ENCODE measurements at places on chromosomes 7 and 10.

DNA sequence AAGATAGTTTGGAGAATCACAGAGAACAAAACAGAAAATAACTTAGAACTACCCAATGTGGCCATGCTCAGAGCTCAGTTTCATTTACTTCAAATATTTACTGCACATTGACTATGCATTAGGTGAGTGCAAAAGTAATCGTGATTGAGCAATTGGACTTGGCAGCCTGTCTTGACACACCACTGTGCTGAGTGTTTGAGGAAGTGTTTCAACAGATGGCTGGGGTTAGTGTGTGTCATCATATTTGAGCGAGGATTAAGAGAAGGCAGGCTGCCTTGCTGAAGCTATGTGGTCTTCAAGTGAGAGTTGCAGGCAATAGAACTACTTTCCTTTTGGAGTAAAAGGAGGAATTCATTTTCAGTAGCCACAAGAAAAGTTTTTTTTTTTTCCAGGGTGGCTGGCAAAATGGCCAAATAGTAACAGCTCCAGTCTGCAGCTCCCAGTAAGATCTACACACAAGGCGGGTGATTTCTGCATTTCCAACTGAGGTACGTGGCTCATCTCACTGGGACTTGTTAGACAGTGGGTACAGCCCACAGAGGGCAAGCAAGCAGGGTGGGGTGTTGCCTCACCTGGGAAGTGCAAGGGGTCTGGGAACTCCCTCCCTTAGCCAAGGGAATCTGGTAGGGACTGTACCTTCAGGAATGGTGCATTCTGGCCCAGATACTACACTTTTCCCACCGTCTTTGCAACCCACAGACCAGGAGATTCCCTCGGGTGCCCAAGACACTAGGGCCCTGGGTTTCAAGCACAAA lies 37.6 kb downstream of the AKR1C4 start:
- peak; percentile 70 for DNase-seq

DNA sequence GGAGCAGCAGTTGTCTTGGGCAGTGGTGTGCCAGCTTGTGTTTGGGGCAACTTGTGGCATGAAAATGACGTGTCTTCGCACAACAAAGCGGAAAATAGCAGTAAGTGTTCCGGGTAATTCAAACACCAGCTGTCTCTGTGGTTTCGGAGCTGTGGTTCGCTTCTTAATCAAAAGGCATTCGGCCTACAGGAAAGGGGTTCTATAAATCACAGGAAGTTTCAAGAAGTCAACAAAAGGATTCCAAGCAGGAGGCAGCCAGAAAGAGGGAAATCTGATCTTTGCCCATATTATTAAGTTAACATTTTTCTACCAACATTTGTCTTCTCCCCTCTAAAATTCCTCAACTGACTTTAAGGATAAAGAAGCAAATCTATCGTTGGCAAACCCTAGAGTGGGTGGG lies 353.4 kb downstream of the FGFR2 start:
- no peak for DNase-seq

GRCh38 chr7:48130658-48131108 lies 40.6 kb upstream of the ABCA13 start:
- DNase-seq, result peak; percentile 53

DNA sequence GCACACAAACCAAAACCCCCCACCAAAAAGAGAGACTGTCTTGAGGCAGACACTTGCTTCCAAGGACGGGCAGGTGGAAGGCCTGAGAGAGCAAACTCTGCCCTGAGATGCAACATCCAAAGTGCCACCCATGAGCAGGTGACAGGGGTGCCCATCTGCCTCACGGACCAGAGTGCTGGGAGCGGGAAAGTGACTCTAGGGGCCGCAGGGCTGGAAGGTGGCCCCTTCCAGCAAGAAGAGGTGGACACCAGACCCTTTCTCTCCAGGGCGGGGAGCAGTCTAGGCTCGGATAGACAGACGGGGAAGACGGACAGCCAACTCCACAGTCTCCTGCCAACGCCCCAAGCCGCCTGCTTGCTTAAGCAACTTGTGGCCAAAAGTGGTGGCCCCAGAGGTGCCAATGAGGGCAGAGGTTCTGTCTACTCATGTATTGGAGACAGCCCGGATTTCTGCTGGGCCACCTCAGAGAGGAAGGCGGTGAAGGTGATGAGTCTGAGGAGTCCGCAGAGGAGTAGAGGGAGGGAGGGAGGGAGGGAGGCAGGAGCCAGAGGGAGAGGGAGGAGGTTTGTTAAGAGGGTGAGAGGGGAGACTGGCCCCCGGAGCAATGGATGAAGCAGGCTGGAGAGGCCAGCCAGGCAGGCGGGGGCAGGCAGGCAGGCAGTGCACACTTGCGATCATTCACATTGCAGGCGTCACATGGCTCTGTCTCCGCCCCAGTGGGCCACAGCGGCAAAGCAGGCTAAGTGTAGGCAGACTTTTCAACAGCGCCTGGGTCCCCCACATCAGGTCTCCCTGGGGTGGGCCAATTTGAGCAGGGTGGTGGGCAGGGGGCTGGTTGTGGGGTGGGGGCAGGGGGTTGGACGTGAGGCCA lies 65.6 kb downstream of the SLC29A4 start:
- DNase-seq, result no peak

GRCh38 chr10:50335397-50335796 lies 84.1 kb upstream of the ASAH2 start:
- DNase-seq, result no peak

DNA sequence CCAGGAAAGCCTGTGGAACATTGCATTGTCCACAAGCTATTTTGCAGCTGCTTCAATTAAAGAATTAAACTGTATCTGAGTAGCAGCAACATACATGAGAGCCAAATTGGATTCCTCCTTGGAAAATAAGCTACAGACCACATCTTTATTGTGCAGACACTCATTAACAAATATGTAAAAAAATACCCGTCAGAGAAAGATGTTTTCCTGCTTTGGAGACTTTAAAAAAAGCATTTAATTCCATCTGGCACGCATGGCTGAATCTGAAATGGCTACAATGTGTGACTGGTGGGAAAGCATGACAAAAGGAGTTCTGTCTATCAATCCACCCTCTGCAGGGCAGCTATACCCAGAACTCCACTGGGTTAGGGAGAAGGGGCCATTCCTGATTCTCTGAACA lies 73.1 kb upstream of the HPS1 start:
- DNase-seq, result no peak
